Activated T-helper 17 cell treated with anti-CD3 and anti-CD28 coated beads, Interleukin-2, amount 50 U/mL, for 72 hours (primary cell): ENCODE measurements at places on chromosomes 6 and 20.
A peak's percentile ranks its signal among the peaks of the same experiment; 100 is the strongest.

- no peak for ATAC-seq
Observed at GRCh38 chr6:90803956-90804355, 217.1 kb upstream of the MAP3K7 start.

DNA sequence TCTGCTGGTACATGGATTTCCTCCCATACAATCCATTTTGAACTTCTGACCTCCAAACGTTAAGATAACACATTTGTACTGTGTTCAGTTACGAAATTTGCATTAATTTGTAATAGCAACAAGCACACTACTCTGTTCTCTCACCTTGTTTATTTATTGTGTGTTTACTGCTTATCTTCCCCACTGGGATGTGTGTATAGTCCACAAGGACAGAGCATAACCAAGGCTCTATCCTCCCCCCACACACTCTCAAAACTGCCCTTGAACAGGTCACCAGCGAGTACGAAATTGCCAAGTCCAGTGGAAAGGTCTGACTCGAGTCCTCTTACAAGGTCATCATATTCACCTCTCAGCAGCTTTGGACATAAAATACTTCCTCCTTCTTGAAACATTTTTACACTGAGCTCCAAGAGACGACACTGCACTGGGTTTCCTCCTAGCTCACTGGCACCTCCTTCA is 18.6 kb downstream of the ADTRP start:
- ATAC-seq = no peak

DNA sequence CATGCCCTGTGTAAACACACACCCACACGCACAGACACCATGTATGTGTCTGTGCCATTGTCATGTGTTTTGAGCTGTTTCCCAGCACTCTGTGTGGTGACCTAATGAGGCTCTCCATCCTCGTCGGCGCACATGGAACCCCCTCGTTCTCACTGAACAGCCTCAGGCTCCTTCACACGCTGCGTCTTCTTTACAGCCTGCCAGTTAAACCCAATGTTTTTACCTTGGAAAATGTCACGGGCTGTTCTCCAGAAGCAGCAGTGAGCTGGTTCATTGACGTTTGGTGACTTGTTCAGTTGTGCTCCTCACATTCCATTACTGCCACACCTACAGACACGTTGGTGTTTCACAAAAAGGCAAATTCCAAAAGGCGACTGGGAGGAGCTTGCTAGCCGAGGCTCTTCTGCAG is 201.0 kb upstream of the FOXQ1 start:
- ATAC-seq = no peak

DNA sequence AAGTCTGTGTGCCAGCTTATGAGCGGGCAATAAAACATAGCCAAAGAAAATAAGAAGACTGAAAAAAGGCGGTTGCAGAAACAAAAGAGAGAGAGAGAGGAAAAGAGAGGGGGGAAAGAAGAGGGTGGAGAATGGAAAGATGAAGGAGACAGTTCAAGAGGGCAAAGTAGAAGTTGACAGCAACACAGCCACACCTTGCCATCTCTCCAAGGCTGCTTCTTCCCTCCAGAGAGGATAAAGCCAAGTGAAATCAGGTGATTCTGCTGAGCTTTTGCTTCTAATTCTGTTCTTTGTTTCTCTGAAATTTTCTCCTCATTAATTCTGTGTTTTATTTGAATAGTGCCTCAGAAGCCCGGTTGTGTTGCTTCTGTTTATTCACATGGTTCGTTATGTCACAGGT is 48.5 kb downstream of the PTPRK start:
- no peak for ATAC-seq

DNA sequence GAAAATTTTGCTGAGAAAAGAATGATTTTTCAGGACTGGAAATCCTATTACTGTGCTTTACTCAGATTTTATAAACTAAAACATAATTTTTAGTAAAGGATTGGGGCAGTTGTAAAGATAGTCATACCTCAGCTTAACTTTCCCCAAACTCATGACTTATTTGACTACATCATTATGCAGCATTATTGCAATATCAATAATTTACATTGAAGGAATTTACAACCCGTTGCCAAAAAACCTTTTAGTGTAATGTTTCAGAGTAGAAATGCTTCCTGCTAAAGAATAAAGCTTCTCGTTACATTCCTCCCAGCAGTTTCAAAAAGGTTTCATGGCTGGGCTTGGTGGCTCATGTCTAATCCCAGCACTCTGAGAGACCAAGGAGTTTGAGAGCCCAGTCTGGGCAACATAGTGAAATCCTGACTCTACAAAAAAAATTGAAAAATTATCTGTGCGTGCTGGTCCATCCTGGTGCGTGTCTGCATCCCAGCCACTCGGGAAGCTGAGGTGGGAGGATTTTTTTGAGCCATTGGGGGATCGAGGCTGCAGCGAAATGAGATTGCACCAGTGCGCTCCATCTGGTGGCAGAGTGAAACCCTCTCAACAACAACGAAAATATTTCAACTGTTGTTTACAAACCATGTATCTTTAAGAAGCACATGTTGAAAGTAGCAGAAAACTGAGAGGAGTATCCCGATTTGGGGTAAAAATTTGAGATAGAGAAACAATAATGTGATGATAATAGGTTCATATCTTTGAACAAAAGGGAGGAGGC is 4.4 kb downstream of the AMD1 start:
- ATAC-seq = no peak

- no peak for ATAC-seq
Observed at GRCh38 chr20:11511821-11512220, 405.9 kb upstream of the BTBD3 start.

- ATAC-seq = no peak
Observed at GRCh38 chr6:26271668-26272024, 93.4 kb upstream of the BTN3A2 start.

GRCh38 chr20:46296526-46297250 is 11.6 kb downstream of the CDH22 start:
- no peak for ATAC-seq

DNA sequence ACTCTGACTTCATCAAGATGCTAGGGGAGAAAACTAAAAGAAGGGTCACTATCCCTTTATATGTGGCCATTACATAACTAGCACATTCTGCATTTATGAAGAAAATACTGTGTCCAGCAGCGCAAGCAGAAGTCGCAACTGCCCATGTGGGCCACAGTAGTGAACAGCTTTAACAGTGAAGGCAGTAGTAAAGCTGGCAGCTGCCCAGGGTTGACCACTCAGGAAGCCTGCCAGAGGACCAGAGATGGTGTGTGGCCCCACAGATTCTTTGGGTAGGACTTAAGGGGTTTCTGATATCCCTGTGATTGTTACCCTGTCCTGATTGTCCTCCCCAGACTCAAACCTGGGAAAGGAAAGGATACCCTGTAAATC is 88.3 kb upstream of the NT5E start:
- no peak for ATAC-seq

- no peak for ATAC-seq
Observed at GRCh38 chr6:131946992-131947955, 3.9 kb downstream of the CCN2 start.

DNA sequence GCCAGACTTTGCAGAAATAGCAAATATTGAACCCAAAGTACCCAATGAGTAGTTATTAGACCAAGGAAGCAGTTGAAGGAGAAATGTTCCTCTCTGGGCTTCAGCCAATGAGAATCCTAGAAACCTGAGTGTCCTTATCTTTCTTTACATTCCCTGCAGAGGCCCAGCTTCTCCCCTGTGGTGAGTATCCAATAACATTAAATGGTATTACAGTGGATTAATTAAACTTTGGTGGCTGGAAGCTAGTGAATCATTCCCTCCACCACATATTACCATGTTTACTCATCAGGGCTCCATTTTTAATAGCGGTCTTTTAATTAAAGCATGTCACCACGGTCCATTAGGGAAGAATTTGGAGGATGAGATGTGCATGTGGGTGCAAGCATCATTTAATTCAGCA is 74.0 kb downstream of the UNC5CL start:
- no peak for ATAC-seq

GRCh38 chr6:3447005-3447404 is 9.8 kb downstream of the SLC22A23 start:
- no peak for ATAC-seq

- no peak for ATAC-seq
Observed at GRCh38 chr6:150770637-150771036, 94.9 kb upstream of the MTHFD1L start.

- ATAC-seq = no peak
Observed at GRCh38 chr6:130944486-130944885, 117.3 kb downstream of the SMLR1 start.

DNA sequence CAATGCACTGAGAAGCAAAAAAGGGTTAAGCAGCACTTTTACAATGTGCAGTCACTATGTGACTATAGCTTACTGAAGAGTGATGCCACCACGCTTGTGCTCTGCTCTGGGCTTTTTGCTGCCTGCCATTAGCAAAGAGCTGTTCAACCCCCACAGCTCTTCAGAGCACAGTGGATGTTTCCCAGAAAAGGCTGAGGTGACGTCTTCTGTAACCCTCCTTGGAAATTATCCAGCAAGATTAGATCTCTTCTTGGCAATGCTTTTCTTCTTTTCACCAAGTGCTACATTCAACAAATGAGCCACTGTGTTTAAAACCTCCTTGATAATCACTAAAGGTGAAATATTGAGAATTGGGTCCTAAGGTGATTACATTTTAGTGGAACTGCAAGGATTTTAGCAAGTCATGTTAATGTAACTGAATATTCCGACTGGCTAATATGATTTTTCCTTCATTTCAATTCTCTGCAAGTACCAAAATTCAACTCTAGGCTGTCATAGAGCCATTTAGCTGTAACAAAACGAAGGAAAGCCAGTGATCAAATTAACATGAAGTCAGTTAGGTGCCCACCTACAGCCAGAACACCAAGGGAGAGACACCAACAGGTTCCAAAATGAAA is 34.9 kb downstream of the ELOVL5 start:
- ATAC-seq = peak; percentile 33

DNA sequence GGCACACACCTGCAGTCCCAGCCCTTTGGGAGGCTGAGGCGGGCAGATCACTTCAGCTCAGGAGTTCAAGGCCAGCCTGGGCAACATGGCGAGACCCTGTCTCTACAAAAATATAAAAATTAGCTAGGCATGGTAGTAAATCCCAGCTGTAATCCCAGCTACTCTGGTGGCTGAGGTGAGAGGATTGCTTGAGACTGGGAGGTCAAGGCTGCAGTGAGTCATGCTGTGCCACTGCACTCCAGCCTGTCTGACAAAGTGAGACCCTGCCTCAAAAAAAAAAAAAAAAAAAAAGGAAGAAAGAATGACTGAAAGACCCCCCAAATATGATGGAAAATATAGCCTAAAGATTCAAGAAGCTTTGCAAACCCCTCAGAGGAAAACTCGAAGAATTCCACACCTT is 26.8 kb downstream of the METTL24 start:
- no peak for ATAC-seq
